ENCODE measurements at places on chromosomes 4 and X.

- DNase-seq: no peak
These were observed 20.7 kb downstream of the ADH7 start for GRCh38 chr4:99414401-99414800.

GRCh38 chrX:102899940-102900916, 36.8 kb upstream of the RAB40AL start:
- DNase-seq: peak; percentile 66

GRCh38 chr4:154720618-154721267, 23.1 kb upstream of the LRAT start:
- no peak for DNase-seq

GRCh38 chr4:83112678-83113428, 1.7 kb downstream of the PLAC8 start:
- no peak for DNase-seq

DNA sequence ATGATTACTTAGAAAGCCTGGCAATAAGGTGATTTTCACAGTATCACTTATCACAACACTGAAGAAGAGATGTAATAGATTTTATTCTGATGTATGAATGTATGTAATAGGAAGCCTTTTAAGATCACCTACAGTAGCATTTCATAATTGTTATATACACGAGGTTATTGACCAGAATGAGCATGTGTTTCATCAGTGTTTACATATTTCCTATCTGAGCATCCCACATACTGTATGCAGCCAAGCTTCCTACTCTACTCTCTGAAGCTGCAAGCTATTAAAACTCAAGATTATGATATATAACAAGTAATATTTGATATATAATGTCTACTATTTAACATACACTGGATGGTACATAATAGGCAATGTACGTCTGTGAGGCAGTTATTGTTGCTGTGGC, 190.9 kb upstream of the S100G start:
- no peak for DNase-seq

- DNase-seq: no peak
These were observed 161.8 kb downstream of the NAA11 start for GRCh38 chr4:79163981-79164490.

DNA sequence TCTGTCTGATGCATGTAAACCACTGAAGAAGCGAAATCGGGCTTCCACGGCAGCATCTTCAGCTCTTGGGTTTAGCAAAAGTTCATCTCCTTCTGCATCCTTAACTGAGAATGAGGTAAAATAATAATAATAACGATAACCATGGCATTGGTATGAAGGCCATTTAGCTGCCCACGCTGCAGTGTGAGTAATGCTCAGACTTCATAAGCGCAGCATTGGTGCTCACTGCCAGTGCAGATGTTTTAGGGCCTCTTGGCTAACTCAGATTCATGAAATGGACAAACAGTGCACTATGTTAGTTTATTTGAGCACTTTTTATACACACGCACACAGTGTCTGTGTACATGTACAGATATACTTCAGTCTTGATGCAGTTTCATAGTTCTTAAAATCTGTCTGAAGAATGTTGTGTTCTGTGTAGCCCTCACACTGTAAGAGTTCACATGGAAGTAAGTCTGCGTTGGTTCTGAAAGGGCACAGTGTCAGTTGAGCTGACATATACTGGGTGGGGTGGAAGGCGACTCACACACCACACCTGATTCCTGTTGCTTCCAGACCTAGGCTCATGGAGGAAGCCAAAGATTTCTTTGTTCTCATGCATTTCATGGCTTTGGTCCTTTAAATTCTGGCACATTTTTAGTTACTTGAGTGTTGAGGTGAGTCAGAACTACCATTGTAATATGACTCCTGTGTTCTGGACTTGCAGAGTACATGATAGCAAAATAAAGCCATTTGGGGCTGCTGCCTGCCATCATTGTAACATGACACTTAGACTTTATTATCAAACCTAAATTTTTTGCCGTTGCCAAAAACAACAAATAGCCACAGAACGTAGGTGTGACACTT, 68.7 kb downstream of the NSD2 start:
- DNase-seq: no peak

DNA sequence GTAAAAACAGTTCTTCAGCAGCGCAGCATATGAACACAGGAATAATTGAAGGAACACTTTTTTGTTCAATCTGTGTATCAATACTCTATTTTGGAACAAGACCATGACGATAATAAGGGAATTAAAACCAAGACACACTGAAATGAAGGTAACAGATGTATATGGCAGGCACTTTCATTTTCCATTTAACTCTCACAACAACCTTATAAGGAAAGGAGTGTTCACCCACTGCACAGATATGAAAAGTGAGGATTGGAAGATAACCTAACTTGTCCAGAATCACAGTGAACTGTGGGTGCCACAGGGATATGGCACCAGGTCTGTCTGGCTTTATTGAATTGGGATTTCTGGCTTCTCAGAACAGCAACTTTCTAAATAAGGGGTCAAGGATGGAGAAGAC, 153.3 kb downstream of the MID1IP1 start:
- DNase-seq: no peak

DNA sequence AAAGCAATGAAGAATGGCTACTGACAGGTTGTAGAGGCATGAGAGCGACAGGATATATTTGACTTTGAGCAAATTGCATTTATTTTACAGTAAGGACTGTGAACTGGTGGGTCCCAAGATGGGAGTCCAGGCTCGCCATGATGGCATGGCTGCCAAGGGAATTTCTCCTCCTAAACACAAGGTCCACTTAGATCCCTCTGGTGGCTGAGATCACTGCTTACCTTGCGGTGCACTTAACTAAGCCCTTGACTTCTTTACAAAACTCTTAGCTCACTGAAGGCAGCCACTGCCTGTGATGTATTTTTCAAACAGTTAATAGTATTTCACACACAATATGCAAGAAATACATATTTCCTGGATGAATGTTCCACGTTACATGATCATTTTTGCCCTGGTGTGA, 50.3 kb upstream of the SORBS2 start:
- DNase-seq: no peak

- no peak for DNase-seq
These were observed 13.5 kb downstream of the HERC3 start for GRCh38 chr4:88605736-88606135.

DNA sequence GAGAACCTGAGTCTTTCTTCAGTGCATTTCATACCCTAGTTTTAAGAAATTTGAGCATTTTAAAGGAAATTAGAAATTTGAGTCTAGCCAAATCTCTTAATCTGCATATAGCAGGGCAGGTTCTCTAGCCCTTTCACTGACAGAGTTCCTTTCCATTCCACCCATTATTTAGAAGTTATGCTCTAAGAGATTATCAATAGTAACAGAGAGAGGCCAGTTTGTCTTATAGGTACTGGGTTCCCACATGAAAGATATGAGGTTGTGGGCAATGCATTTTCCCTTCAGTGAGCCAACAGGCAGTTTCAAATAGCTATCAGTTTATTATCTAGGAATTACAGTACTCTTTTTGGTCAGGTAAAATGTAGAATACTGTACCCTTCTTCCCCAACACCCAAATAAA, 7.3 kb upstream of the GALNT7 start:
- DNase-seq: no peak

DNA sequence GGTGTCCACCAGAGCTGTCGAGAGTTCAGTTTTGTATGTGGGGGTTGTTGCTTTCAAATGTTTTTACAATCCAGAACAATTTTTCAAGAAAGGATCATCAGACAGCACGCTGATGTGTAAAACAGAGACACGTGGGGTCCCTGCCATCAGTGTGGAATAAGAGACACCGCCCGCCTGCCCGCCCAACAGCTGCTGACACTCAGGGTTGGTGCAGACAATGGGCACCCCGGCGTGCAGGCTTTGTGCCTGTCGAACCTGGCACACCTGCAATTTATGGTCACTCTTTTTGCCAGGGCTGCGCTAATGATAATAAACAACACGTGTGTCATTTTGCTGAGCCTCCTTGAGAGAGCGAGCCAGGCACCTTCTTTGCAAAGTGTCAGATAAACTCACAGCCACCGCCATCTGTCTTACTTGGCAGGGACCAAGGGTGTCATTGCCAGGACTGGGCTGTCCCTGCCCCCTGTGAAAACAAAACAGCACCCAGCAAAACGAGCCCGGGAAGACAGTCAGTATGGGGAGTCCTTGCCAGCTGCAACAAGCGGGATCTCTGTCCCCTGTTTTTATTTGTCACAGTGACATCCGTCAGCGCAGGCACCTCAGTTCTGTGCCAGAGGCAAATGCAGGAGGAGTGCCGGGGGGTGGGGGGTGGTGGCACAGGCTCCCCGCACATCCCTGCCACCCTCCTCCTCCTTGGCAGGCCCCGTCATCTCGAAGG, 69.1 kb downstream of the PSAPL1 start:
- DNase-seq: peak; percentile 99

DNA sequence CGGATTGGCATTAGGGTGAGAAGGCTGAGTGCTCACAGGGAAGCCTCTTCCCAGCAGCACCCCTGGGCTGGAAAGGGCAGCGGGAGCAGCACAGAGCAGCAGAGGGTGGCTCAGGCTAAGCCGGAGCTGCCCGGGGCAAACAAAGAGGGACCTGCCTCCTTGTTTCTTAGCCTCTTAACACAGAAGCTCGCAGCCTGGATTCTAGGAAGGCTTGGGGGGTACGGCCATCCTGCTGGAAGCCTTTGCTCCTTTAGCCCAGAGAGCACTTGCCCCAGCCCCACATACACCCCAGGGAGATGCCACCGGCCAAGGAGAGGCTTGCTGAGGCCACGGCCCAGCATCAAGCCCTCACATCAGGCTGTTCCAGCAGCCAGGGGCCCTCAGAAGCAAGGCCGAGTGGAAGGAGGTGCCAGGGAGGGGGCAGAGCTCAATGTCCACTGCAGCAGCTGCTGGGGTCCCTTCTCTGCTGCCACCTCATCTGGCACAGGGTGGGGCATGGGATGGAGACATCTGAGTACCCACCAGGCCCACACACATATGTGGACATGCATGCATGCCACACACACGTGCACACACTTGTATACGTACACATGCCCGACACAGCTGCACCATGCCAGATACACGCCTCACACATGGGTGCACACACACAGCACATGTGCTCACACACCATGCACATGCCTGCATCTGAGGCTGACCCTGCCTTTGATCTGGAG, 20.3 kb upstream of the SPON2 start:
- peak; percentile 24 for DNase-seq

DNA sequence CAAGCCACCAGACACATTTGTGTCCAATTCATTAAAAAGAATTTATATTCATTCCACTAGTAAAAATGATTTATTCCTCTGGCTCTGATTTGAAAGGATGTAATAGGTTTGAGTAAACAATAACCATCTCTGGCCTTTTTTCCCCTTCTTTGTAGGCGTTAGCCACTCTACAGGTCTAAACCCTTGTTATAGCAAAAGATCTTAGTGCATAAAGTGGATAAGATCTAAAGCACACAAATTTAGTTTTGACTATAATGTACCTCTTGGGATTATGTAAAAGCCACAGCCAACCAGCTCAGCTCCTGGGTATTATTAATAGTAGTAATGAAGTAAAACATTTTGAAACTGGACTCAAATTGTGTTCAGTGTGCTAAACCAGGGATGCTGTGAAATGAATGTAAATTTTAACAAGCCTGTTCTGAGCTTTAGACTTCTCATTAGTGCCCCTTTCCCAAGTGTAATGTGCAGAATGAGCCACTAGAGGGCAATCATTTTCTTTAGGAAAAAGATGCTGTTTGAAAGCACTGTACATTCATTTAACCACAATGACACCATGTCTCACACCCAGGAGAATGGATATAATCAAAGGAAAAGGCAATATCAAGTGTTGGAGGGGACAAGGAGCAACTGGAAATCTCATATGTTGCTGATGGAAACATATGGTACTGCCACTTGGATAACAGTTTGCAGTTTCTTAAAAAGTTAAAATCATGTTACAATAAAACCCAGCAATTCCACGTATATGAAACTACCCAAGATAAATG, 69.7 kb downstream of the KLHL8 start:
- DNase-seq: peak; percentile 88

DNA sequence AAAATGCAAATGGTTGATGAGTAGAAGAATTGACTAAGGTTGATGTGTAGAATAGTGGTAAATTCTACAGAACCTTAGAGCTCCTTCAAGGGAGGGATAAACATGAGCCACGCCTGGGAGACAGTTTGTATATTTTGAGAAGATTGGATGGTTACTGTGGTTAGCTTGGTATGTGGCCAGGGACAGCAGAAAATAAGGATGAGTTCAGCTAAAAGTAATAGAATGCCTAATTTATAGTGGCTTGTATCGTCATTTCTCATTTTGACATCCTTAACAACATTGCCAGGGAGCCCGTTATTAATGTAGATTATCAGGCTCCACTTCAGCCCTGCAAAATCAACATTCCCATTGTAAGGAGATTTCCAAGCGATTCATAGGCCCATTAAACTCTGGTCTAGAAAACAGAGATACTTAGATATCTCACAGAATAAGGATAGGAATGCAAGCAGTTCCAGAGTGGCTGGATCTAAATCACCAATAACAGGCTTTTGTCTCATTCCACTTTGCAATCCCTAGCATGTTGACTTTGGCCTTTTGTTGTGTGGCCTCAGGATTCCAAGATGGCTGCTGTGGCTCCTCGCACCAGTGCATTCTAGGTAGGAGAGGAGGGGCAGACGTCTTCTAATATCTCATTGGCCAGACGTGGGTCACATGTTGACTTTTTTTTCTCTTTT, 6.4 kb upstream of the PTTG2 start:
- no peak for DNase-seq

- no peak for DNase-seq
These were observed 70.5 kb upstream of the TBC1D9 start for GRCh38 chr4:140826701-140827027.

GRCh38 chr4:7236847-7237246, 44.5 kb downstream of the SORCS2 start:
- DNase-seq: no peak

- DNase-seq: no peak
These were observed 1844.5 kb downstream of the PCDH7 start for GRCh38 chr4:32564626-32565025.

DNA sequence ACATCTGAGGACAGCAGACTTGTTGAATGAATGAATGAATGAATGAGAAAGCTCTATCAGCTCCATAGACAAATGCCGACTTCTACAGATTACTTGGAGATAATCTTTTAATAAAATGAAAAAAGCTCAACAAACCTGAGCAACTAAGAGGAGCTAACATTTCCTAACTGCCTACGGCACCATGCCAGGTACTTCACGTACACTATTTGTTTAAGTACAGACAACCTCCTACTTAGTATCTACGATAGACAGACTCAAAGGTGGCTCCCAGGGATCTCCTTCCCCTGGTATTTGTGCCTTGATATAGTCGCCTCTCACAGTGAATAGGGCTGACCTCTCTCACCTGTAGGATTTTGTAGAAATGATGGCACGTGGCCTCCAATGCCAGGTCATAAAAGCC, 412.2 kb upstream of the FAT1 start:
- DNase-seq: no peak

DNA sequence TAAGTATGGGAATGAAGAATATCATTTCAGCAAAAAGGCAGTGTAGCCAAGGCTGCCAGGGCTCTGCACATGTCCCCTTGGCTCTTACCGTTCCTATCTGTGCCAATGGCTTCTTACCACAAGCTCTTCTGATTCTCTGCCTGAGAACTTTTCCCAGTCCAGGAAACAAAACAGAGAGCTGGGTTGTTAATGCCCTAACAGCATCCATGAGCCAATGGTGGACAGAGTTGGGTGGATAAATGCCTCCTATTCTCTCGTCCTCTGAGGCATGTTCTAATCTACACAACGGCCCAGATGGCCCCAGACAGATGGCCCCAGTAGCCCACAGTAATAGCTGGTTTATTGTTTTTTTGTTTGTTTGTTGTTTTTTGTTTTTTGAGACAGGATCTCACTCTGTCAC, 28.0 kb downstream of the SCD5 start:
- DNase-seq: no peak

All from NCI-H1417 (cell line).